ENCODE measurements at places on chromosomes 3 and 15.

DNA sequence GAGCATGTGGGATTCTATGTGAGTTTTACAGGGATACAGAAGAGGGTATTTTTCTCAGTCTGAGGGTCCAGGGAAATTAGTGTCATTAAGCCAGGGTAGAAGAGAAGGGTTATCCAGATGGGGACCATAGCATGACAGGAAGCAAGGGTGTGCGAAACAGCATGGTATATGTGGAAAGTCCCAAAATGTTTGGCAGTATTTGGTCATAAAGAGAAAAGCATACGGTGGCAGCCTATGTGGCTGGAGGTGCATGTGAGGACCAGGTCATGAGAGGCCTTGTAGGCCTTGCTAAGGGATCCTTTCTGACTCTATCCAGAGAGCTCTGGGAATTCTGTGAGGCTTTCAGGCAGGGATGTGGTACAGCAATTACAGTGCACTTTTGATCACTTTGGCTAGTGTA lies 411.4 kb downstream of the AGBL1 start:
- DNase-seq, result no peak

DNA sequence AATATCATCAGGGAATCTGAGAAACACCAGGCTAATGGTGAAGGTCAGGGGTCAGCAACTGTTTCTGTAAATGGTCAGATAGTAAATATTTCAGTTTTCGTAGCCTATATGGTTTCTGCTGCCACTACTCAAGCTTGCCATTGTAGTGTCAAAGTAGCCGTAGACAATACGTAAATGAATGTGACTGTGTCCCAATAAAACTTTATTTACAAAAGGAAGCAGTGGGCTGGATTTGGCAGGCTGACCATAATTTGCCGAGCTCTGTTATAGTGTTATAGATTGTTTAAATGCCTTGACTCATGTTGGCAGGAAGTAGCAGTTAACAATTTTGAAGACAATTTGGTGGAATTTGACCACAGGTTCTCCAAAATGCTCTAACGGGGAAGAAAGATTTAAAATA lies 548.2 kb downstream of the FOXP1 start:
- DNase-seq, result no peak

DNA sequence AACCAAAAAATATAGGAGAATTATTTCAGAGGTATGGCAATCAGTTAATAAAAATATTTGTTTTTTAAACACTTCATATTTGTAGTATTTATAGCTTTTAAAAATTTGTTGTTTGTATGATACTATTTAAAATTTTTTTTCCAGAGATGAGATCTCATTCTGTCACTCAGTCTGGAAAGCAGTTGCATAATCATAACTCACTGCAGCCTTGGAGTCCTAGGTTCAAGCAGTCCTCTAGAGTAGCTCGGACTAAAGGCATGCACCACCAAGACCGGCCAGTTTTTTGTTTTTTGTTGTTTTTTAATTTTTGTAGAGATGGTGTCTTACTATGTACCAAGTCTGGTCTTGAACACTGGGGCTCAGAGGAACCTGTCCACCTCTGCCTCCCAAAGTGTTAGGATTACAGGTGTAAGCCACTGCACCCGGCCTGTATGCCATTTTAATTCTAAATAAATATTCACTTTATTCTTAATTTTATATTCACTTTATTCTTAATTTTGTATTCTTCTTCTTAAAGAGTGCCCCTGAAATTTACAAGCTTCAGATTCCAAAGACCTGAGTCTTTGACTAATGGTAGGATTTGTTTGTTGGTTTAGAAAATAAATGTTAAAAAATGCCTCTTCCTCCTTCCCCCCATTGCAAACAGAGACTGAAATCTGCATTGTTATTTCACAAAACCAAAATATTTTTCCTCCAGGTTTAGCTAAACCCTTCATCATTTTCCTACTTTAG lies 9.4 kb downstream of the TGFBR2 start:
- DNase-seq, result no peak

DNA sequence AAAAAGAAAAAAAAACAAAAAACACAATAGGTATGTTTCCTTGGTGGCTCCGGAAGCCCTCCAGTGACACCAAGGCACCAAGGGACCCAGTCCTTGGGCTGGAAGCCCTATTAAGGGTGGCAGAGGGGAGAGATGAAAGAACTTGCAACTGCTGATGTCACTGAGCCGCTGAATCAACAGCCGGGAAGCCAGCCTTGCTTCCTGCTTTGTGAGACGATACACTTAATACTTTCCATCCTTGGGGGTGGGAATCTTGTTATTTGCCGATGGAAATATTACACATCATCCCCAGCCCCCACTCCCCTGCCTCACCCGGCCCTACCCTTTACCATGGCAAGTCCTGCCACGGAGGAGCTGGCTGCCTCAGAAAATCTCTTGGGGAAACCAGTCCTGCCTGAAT lies 5.6 kb upstream of the ISLR2 start:
- DNase-seq, result no peak

DNA sequence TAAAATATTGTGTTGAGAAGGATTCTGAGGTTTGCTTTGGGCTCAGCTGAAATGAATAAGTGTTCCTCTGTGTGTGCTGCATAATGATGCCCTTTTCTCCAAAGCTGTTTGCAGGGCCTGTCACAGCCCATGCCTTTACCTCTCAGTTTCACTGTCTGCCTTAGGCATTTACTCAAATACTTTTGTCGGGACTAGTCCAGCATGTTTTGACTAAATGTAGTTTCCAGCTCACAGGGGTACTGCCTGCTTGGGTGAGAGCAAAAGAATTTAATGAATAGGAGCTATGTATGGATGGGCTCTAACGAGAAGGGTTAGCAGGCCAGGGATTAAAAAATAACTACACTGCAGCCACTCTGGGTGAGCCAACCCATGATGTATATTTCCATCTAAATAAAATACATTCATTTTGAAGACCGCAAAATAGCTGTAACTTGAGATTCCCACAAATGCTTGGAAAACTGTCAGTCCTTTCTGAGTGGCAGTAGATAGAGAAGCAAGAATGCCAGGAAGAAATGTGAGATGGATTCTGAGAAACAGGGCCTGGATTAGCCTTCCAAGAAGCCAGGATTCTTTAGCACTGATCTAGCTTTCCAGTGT lies 549.2 kb upstream of the TBL1XR1 start:
- no peak for DNase-seq

GRCh38 chr3:72298201-72299152 lies 513.5 kb upstream of the PROK2 start:
- DNase-seq, result no peak

DNA sequence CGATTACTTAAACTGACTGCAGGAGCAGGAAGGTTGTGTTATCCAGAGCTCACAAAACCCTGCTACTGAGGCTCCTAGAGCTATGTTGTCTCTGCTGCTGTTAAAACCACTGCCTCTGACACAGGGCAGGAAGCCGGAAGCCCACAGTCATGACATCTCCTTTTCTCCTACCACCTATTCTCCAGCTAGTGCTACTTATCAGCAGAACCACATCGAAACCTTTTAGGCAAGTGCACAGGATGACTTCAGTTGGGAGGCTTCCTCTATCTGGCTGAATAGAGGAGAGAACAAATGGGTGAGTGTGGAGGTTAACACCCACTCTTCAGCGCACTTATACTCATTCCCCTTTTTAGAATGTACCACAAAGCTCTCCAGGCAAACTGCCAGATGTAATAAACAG lies 638.0 kb downstream of the OTOL1 start:
- DNase-seq, result no peak

DNA sequence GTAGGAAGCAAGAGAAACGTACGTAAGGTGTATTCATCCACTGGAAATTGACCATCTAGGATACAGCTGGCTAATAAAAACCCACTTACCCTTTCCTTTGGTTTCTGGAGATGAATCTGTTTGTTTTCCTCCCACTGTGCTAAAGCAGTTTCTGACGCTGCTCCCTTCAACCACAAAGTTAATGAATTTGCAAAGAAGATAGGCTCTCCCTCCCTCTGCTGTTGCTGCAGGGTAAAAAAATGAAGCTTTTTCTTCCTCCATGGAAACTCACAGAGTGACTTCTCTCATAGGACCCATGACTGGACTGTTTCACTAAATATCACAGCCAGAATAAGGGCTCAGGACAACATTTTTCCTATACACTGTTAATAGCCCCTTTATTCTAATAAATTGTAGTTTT lies 172.1 kb upstream of the LRRN1 start:
- DNase-seq, result no peak

DNA sequence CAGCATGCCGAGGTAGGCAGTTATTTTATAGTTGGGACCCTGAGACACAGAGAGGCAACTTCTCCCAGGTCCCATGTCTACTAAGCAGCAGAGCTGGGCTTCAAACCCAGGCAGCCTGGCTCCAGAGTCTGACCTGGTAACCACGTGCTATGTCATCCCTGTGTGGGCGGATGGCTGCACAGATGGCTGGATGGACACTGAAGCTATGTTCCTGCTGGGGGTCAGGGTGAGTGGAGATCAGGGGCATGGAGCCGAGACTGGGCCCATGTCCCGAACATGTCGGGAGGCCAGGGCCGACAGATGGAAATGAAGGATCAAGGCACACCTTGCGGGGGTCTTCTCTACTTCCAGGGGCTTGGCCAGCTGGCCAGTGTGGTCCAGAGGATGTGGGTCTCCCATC lies 9.3 kb upstream of the FBLN2 start:
- no peak for DNase-seq
